ENCODE measurements at places on chromosomes 4 and X.

GRCh38 chr4:14867847-14868246 lies 134.4 kb upstream of the CPEB2 start:
- no peak for DNase-seq

GRCh38 chr4:179028321-179028720 lies 1586.1 kb upstream of the AGA start:
- DNase-seq: no peak

DNA sequence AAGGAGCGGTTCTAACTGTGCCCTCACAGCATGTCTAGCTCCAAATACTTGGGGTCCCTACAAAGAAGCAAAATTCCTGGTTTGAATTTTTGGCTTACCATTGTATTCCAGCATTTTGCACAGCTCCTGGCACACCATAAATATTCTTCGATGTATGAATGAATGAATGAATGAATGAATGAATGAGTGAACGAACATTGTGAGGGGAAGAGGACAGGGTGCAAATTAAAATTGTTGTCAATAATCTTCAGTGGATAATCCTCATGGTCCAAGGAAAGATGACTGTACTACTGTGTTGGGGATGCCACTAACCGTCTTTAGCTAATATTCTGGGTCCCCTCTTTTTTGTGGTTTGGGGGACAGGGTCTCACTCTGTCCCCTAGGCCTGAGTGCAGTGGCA lies 110.9 kb upstream of the MAP3K15 start:
- no peak for DNase-seq

GRCh38 chr4:125789023-125789422 lies 474.3 kb downstream of the FAT4 start:
- DNase-seq: peak; percentile 6

- no peak for DNase-seq
Observed at GRCh38 chrX:88940904-88941303, 193.9 kb downstream of the CPXCR1 start.

- no peak for DNase-seq
Observed at GRCh38 chr4:67344594-67345380, 200.5 kb downstream of the CENPC start.

DNA sequence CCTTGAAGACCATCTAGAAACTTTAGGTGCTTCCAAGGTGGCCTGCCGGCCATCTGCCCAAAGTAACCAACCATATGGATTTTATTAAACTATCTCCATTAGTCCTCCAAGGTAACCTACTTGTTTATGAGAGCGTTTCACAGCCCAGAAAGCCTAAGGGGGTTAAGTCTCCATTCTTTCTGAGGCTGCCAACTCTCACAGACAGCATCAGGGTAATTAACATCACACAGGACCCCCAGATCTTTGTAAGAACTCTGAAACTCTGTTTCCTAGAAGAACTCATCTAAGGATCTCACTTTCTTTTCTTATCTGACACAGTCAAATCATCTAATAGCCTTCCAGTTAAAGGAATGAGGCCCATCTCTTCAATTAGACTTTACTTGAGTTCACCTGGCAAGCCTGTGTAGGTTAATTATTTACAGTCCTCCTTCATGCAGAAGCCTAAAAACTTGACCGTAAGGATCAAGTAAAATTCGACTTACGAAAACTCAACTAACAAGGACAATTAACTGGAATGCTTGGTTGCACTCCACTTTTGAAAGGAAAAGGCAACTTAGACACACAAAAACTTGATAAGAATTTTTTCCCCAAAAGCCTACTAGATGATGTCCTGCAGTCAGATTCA lies 252.5 kb downstream of the GRIA3 start:
- no peak for DNase-seq

DNA sequence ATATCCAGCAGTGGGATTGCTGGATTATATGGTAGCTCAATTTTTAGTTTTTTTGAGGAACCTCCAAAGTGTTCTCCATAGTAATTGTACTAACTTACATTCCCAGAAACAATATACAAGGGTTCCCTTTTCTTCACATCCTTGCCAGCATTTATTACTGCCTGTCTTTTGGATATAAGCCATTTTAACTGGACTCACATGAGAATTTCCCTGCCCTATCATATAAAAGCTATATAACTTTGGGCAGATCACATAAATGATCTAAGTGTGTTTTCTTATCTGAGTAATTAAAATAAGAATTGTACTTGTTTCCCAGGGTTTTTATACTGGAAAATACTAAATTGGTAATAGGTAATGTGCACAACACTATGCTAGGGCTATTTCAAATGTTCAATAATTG lies 25.4 kb downstream of the APOOL start:
- DNase-seq: no peak

GRCh38 chrX:150968862-150969720 lies 14.0 kb upstream of the HMGB3 start:
- DNase-seq: no peak

DNA sequence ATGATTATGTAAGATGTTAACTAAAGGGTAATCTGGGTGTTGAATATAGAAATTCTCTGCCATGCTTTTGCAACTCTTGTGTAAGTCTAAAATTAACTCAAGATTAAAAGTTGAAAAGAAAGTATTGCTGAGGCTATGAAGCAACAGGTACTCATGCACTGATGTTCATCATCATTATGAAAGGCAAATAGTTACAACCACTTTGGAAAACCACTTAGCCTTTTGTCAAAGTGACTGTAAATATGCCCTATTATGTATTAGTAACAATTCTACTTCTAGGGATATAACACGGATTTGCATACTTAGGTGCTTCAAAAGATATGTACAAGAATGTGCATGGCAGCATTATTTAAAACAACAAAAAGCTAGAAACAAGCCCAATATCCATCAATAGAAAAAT lies 227.8 kb upstream of the CXXC4 start:
- DNase-seq: no peak

- DNase-seq: peak; percentile 75
Observed at GRCh38 chr4:24089851-24090534, 200.1 kb upstream of the PPARGC1A start.

GRCh38 chr4:131499141-131499873 lies 1649.8 kb upstream of the PCDH10 start:
- DNase-seq: peak; percentile 90

DNA sequence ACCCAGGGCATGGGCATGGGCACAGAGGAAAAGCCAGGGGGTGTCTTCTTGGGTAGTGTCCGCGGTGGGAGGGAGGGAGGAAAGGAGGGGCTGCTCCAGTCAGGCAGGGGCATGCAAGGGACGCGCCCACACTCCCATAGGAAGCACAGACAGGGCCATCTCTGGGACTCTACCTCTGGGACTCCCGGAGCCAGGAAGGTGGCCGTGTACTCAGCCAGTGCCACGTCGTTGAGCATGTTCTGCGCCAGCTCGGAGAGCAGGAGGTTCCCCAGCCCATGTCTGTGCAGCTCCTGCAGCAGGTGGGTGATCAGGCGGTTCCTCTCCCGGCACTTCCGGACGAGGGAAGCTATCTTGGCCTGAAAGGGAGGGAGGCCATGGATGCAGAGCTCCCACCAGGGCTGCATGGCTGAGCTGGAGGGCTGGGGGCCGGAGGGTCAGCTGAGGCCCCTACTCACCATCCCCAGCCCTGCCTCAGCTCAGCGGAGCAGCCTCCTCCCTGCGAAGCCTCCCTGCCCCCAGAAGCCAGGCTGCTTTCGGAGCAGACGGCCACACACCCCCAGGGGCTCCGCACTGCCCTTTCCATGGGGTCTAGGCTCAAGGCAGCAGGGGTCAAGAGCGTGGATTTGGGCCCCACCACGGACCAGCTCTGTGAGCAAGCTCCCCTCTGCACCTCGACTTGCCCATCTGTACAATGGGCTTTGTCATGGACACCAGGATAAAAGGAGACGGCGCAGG lies 44.6 kb downstream of the C4orf50 start:
- DNase-seq: no peak

DNA sequence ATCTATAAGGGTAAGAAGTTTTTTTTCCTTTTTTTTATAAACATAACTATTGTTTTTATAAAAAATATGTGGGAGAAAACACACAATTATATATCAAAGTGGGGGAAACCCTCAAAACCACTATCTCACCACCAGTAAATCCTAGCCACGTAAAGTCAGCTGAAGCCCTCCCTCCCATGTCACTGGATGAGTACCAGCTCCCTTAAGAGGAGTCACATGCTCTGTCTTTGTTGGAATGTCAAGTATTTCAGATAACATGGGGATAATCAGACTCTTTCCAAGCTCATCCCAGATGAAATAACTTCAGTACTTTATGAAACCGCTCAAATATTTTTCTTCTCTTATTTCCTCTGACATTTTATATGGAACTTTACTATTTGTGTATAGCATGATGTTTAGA lies 2.4 kb downstream of the MYOZ2 start:
- DNase-seq: peak; percentile 84

GRCh38 chr4:156085100-156085499 lies 131.4 kb upstream of the CTSO start:
- DNase-seq: no peak

DNA sequence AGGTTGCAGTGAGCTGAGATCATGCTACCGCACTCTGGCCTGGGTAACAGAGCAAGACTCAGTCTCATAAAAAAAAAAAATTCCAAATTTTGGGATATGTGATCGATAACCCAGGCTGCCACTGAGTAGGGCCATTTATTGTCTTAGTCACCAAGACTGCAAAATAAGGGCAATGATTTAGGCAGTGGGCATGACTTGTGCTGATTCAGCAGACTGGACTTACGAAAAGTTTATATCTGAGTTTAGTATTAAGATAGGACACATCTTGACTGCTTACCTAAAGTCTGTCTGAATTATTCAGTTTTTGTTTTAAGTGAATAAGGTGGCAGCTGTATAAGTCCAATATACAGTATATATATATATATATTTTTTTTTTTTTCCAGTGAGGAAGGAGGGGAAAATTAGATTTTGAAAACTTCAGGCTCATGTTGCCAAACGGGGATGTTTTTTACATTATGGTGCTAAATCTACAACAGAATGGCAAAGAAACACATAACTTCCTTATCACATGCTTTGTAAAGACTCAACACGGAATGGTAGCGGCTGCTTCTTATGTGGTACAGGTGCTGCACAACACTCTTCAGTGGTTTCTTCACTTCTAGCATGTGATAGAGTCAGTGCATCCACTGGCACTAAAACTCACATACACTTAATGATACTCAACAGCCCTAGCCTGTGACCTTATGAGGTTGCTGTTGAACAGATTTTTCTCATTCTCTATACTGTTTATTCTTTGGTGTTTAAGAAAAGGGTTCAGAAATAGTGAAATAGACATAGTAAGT lies 6.5 kb downstream of the TEX13D start:
- DNase-seq: no peak

- no peak for DNase-seq
Observed at GRCh38 chr4:78081541-78081940, 24.4 kb downstream of the FRAS1 start.

DNA sequence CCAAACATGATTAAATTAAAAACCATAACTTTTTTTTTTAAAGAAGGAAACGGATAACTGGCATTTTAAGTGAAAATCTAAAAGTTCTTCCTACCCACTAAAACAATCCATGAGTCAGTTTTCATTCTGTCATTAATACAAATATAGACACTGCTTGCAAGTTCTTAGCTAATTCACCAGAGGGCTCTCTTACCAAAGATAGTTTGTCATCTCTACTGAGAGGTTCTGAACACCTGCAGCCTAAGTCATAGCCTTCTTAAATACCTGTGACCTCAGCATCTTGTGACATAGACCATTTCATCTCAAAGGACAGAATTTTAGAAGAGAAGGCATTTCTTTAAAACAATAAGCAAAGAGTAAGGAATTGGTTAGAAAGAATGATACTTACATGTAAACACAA lies 65.3 kb upstream of the FAM120C start:
- DNase-seq: peak; percentile 41

- DNase-seq: peak; percentile 36
Observed at GRCh38 chr4:89657931-89658700, 178.8 kb downstream of the SNCA start.

GRCh38 chr4:94305466-94306225 lies 37.0 kb downstream of the HPGDS start:
- DNase-seq: no peak

DNA sequence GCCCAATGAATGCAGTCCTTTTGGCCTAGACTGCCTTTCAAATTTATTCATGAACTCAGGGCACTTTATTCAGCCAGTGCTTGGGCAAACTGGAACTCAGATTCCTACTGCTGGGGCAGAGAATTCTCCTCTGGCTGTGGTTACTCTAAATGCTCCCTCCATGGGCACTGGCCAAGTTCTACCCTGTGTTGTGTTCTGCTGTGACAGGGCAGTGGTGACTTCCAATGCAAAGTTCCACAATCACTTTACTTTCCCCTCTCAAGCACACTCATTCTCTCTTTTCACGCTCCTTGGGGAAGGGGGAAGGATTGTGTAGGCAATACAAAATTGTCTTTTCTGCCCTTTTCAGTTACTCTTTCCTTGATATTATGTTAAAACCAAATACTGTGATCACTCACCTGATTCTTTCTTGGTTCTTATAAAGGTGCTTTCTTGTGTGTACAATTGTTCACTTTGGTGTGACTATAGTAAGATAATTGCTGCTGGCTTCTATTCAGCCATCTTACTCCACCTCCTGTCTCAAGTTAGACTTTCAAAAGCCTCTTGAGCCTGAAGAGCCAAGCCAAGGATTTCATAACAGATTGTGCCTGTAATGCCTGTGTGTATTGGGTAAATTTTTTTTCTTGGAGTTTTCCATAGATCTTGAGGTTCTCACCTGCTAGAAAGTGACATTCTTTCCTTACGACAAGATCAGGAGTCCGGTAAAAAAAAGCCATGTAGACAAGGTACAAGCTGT lies 1078.6 kb downstream of the FAM133A start:
- DNase-seq: no peak

- DNase-seq: no peak
Observed at GRCh38 chrX:152656087-152656486, 18.4 kb downstream of the GABRQ start.

- DNase-seq: no peak
Observed at GRCh38 chr4:2419814-2420213, 1.1 kb downstream of the CFAP99 start.

GRCh38 chr4:174578366-174578765 lies 56.1 kb upstream of the HPGD start:
- DNase-seq: peak; percentile 64

- DNase-seq: no peak
Observed at GRCh38 chr4:142801966-142802365, 44.1 kb downstream of the INPP4B start.

- peak; percentile 61 for DNase-seq
Observed at GRCh38 chrX:120774606-120775005, 101.1 kb downstream of the CT47B1 start.

DNA sequence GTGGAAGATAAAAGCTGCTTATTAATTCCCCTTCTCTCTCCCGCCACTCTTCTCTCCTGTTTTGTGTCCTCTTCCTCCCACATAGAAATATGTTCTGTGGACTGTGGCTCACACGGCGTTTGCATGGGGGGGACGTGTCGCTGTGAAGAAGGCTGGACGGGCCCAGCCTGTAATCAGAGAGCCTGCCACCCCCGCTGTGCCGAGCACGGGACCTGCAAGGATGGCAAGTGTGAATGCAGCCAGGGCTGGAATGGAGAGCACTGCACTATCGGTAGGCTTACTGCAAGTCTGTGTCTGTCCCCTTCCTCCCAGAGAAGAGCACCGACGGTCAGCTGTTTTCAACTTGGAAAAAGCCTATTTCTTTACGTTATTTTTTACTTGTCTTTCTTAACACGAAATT lies 229.1 kb downstream of the DCTD start:
- no peak for DNase-seq

All from iris pigment epithelial cell (primary cell).